ENCODE measurements at places on chromosomes 12 and 14.
A peak's percentile ranks its signal among the peaks of the same experiment; 100 is the strongest.

DNA sequence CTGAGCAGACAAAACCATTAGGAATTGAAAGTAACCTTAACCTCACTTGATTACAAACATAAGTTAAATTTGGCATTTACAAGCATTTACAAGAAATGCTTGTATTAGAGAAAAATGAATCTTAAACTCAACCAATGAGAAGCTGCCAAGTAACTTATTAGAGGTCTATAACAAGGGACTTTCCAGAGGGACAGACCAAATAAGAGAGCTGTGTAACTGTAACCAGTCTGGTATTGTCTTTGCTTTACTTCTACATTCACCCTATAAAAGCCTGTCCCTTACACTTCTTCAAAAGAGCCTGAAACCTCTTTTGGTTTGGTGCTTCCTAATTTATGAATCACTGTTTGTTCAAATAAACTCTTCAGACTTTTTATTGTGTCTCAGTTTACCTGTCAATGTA lies 450.0 kb upstream of the FAR2 start:
- no peak for DNase-seq

- DNase-seq, result no peak
These were observed 79.8 kb downstream of the SLC15A4 start for GRCh38 chr12:128743916-128744315.

DNA sequence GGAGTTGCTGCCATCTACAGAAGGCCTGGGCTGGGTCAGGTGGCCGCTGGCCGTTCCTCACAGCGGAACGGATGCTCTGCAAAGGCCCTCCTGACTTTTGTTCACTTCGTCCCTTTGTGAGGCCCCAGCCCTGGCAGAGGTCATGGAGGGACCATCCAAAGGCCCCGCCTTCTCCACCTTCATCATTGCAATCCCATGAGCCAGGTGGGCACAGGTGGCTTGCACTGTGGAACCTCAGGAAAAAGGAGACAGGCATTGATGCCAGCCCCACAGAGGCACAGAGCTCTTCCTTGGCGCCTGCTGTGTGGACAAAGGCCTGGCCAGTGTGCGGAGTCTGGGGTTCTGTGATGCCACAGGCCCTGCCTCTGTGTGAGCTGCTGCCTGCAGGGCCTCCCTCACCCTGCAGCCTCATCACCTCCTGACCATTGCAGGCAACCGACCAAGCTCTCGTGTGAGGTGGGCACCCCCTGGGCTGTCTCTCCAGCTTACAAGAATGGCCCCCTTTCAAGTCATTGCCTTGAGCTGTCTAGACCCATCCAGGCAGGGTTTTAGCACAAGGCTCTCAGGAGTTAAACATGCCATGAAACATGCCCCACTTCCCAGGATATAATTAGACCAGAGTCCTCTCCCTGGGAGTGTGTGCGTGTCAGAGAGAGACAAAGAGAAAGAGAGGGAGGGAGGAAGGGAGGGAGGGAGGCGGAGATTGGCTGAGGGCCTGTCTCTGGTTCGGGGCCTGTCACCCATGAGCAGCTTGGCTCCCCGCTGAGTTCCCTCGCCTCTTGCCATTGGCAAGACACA lies 19.3 kb downstream of the NFKBIA start:
- no peak for DNase-seq

- no peak for DNase-seq
These were observed 67.2 kb downstream of the NOS1 start for GRCh38 chr12:117294189-117294603.

GRCh38 chr12:58416236-58416635 lies 474.9 kb downstream of the ATP23 start:
- no peak for DNase-seq

- DNase-seq, result no peak
These were observed 78.6 kb upstream of the TBX3 start for GRCh38 chr12:114762490-114763110.

GRCh38 chr12:123391546-123392343 lies 7.8 kb downstream of the KMT5A start:
- no peak for DNase-seq

DNA sequence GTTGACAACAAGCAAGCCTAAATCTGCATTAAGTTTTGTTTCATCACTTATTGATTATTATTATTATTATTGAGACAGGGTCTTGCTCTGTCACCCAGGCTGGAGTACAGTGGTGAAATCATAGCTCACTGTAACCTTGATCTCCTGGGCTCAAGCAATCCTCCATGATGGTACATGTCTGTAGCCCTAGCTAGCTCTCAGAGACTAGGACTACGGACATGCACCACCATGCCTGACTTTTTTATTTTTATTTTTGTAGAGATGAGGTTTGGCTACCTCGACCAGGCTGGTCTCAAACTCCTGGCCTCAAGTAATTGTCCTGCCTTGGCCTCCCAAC lies 35.7 kb upstream of the STK38L start:
- DNase-seq, result no peak

DNA sequence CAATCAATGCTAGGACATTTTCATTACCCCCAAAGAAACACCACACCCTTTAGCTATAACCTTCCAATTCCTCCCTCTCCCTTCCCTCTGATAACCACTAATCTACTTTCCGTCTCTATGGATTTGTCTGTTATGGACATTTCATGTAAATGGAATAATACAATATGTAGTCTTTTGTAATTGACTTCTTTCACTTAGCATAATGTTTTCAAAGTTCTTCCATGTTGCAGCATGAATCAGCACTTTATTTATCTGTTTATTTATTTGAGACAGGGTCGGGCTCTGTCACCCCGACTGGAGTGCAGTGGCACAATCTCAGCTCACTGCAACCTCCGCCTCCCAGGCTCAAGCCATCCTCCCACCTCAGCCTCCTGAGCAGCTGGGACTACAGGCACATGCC lies 1.2 kb upstream of the RBM19 start:
- no peak for DNase-seq

- no peak for DNase-seq
These were observed 44.0 kb upstream of the FRMD6 start for GRCh38 chr14:51607711-51608110.

- DNase-seq, result no peak
These were observed 30.7 kb downstream of the SNRNP35 start for GRCh38 chr12:123488539-123489230.

DNA sequence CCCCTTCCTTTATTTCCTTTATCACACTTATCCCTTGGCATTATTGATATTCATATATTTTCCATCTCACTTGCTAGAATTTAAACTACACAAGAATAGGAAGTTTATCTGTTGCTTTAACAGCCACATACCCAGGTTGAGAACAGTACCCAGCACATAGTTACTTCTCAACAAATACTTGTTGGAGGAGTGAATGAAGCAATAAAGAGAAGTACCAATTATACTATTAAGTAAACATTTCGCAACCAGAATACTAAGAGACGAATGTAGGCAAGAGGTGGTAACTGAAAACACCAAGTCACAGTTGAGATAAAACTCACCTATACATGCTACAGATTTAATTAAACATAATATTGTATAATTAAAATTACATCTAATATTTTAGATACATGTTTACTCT lies 110.9 kb downstream of the FSCB start:
- no peak for DNase-seq

GRCh38 chr12:115558281-115558680 lies 719.2 kb downstream of the MED13L start:
- no peak for DNase-seq

DNA sequence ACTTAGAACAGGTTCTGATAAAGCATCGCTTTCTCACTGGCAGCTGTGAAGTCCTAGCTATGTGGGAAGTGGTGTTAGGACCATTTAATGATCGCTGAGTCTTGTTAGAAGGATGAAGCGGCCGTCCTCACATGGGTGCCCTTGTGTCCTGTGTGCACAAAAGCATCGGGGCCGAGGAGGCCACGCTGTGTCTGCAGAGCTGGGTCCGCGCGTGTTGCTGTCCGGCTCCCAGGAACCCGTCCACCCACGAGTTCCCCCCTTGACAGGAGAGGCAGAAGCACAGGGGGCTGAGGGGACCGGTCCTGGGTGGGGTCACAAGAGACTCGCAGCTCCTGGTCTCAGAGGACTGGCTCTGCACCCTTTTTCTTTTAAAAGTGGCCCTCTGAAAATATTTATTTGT lies 90.4 kb downstream of the ADGRD1 start:
- no peak for DNase-seq

- DNase-seq, result no peak
These were observed 238.3 kb downstream of the FUT8 start for GRCh38 chr14:65650826-65651225.

GRCh38 chr12:1640328-1641234 lies 11.6 kb downstream of the WNT5B start:
- DNase-seq, result no peak

- no peak for DNase-seq
These were observed 182.0 kb downstream of the CAND1 start for GRCh38 chr12:67451206-67451605.

- no peak for DNase-seq
These were observed 24.7 kb upstream of the BEGAIN start for GRCh38 chr14:100611811-100612480.

GRCh38 chr12:49882248-49882850 lies 21.4 kb downstream of the FAIM2 start:
- DNase-seq, result no peak

DNA sequence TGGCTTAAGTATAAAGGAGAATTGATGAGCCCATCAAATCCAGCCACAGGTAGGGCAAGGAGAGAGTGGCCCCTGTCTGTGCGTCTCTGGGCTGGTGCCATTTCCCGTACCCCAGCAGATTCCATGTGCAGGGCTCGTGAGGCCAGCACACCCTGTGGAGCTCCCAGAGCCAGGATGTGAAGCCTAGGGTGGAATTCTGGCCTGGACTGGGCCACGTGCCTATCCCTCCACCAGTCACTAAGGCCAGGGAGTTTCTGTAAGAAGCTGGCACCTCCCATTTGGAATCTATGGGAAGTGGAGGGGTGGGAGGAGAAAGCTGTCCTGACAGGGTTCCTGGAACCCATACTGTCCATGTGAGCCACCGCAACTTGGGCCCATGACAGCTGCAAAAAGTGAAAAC lies 148.5 kb downstream of the FOXN3 start:
- no peak for DNase-seq

- no peak for DNase-seq
These were observed 33.1 kb upstream of the GNPNAT1 start for GRCh38 chr14:52824462-52824861.

DNA sequence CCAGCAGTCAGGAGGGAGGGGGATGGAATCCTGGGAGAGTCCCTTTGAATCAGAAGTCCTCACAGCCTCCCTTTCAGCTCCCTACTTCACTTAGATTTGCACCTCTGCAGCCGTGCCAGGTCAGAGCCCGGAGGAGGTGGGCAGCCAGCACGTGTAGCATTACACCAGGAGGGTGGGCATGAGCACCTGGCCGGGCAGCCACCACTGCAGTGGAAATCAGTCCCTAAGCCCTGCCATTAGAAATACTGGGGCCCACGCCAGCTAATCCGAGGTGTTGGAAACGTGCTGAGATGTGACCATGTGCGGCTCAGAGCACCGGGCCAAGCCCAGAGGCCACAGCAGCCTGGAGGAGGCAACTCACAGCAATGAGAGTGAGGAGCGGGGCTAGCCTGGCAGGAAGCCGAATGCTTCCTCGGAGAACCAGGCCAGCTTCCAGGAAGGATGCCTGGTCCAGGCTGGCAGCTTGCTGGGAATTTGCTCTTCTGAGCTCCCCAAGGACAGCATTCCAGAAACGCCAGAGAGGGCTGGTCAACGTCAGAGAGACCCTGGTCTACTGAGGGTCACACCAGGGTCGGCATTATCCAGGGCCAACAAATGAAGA lies 9.4 kb upstream of the CACNA2D4 start:
- DNase-seq, result no peak

GRCh38 chr14:71737760-71738159 lies 194.5 kb upstream of the RGS6 start:
- DNase-seq, result no peak

DNA sequence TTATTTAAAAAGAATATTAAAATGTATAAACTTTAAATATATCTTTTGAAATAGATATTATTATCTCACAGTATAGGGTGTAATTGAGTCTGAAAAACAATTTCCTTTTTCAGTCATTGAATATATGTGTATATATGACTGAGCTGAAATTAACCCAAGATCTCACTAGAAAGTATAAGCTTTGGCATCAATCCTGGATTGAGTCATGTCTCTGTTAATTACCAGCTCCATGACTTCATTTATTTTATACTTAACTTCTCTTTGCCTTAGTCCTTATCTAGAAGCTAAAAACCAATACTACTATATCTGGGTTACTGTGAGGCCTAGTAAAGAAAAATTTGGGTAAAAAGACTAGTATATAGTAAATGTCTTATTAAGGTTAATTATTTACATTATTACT lies 1020.3 kb downstream of the LRFN5 start:
- no peak for DNase-seq

- peak; percentile 60 for DNase-seq
These were observed 17.4 kb upstream of the FLVCR2 start for GRCh38 chr14:75561013-75561432.

DNA sequence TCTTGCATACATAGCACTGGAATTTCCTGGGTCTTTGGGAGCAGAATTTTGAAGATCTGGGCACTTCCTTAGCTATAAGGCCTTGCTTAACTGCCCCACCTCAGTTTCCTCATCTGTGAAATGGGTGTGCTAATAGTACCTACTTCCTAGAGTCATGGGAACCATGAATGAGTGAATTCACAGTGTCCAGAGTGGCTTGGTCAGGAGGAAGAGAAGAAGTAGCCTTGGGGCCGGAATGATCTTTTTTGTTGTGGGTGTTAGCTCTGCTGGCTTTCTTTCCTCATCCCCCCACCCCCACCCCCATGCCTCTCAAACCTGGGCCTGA lies 2.4 kb downstream of the SH2B3 start:
- no peak for DNase-seq

DNA sequence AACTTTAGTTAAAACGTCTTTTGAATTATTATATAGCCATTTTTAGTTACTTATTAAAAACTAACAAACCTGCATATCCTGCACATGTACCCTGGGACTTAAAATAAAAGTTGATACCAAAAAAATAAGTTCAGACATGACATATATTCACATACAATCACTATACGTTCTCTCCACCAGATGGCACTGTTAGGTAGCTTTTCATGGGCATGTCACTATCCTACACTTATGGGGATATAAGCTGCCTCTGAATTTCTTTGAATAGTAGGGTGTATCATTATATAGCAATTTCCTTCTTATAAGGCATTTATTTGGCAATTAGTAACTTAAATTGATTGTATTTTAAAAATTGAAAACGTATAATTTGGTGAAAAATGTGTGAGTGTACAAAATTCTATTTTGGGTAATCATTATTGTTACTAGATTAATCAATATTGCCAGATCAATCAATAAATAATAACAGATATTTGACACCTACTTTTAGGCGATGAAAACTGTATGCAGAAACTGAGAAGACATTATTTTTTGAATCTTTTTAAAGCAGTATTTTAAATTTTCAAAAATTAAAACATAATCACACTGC lies 31.8 kb upstream of the OR10A7 start:
- DNase-seq, result peak; percentile 76

GRCh38 chr12:92167075-92167474 lies 21.4 kb upstream of the BTG1 start:
- no peak for DNase-seq

- DNase-seq, result no peak
These were observed 235.5 kb downstream of the MDGA2 start for GRCh38 chr14:47439953-47440352.

GRCh38 chr14:65828396-65828795 lies 415.9 kb downstream of the FUT8 start:
- DNase-seq, result no peak

Measured in activated CD4-positive, alpha-beta T cell treated with anti-CD3 and anti-CD28 coated beads, Interleukin-2, amount 50 U/mL, for 16 hours (primary cell).